Cortex of kidney (tissue), 1 donor: ENCODE measurements at places on chromosomes 16 and 17.

- no peak for DNase-seq
These were observed 4.1 kb downstream of the MMP25 start for GRCh38 chr16:3050487-3050886.

DNA sequence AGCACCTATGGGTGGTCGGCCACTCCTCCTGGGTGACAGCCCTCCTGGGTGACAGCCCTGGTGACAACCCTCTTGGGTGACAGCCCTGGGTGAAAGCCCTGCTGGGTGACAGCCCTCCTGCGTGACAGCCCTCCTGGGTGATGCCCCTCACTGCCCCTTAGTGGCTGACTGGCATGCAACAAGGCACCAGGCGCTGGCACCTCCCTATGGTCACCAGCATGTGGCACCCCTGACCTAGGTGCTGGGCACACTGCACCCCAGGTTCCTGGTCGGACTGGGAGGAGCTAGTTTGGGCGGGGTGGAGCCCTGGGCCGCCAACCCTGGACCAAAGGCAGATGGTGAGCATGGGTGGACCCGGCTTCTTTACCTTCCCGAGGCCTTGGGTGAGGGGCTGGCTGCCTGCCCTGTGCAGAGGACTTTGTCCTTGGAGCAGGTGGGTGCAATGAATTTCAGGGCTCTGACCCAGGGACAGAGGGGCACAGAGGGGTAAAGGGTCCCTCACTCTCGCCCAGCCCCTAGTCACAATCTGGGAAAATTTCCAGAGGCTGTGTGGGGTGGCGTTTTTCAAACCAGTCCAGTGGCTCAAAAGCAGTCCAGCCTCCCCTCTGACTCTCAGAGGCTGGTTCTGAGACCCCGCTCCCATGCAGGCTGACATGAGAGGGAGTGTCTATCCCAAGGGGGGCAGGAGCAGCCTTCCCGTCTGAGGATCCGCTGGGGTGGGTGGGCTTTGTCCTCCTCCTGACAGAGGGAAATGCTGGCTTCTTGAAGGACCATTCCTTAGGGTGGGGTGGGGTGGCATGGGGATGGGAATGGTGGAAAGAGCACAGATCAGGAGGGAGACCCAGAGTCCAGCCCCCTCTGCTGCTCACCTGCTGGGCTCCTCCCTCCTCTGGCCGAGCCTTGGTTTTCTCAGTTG is 25.9 kb upstream of the TNFRSF13B start:
- no peak for DNase-seq

GRCh38 chr17:55911186-55911585 is 160.3 kb downstream of the PCTP start:
- DNase-seq, result no peak

DNA sequence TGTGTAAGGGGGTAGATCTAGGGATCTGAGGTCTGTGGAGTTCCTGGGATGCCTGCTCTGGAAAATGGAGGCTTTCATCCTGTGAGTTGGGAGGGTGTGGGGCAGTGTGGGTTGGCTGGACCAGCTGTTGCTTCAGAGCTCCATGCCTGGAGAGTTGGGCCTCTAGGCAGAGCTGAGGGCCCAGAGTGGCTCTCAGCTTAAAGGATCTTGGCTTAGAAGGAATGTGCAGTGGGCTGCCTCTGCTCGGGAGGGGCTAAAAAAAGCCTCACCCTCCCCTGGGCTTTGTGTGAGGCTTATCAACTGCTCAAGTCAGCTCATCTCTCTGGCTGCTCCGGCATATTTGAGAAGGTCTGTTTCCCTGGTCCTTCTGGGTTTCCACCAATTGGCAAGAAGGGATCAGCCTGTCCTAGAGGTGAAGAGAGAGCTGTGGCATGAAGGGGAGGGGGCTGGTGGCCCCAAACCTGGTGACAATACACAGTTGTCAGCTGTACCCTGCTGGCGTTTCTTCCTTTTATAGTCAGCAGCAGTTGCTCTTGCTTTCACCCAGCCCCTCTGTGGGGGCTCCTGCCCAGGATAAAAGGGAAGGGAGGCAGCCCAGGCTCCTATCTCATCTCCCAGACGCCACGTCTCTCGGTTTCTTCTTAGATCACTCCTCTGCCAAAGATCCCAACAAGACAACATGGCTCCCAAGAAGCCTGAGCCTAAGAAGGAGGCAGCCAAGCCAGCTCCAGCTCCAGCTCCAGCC is at the start of gene MYL4:
Gene MYL4 (plus strand): TSS at position 605 of the 745 bp plus-strand sequence. CDS start 75 bp downstream, at position 680.
- no peak for DNase-seq

GRCh38 chr17:68048996-68049395 is 13.5 kb downstream of the KPNA2 start:
- DNase-seq, result no peak
